ENCODE measurements at places on chromosomes 12 and 14.

- no peak for DNase-seq
Observed at GRCh38 chr14:81324011-81324410, 76.1 kb downstream of the STON2 start.

- DNase-seq: no peak
Observed at GRCh38 chr12:95538656-95539055, 12.6 kb downstream of the USP44 start.

- no peak for DNase-seq
Observed at GRCh38 chr14:64632056-64632455, 72.2 kb upstream of the PLEKHG3 start.

DNA sequence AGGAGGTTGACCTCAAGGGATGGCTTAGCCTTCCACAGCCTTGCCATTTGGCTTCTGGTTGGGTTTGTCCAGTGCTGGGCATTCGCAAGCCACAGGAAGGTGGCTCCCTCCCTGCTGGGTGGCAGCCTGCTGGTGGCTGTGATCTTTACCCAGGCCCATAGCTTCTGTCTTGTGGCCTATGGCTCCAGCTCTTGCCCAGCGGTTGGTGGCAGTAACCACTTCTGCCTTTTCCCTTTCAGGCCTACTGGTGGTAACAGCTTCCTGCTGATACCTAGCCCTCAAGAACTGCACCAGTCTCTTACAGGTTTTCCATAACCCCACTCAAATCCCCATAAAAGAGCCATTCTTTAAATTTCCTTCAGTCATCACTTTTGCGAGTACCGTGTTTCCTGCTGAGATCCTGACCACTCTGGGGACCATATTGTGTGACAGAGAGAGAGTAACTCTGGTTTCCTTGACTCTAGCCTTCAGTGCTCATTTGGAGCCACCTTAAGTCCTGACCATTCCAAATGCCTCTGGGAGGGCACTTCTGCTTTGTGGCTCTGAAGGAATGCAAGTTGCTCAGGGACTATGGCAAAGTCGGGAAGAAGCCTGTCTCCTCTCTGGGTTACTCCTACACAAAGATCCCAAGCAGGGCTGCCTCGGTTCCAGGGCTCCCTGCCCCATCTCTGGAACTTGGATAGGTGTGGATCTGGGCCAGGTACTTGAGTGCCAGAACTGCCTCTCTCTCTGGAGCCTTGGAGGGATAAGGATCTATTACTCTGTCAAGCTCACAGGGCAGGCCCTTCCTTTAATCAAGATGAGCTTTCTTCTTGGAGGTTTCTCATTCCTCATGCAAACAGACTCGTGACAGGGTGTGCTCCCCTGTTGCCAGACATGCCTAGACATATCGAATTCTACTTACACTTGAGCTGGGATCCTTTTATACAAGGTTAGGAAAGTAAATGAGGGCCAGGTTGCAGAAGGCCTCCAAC, 2.9 kb upstream of the NYNRIN start:
- no peak for DNase-seq

All from activated CD4-positive, alpha-beta T cell treated with anti-CD3 and anti-CD28 coated beads, Interleukin-2, amount 50 U/mL, for 24 hours (primary cell).